ENCODE measurements at places on chromosomes 5 and 9.

- DNase-seq = no peak
These were observed 237.9 kb downstream of the CACNA1B start for GRCh38 chr9:138115506-138115905.

- no peak for DNase-seq
These were observed 204.1 kb downstream of the DEPDC1B start for GRCh38 chr5:60495644-60496520.

- no peak for DNase-seq
These were observed 27.6 kb downstream of the TLX3 start for GRCh38 chr5:171336521-171337209.

DNA sequence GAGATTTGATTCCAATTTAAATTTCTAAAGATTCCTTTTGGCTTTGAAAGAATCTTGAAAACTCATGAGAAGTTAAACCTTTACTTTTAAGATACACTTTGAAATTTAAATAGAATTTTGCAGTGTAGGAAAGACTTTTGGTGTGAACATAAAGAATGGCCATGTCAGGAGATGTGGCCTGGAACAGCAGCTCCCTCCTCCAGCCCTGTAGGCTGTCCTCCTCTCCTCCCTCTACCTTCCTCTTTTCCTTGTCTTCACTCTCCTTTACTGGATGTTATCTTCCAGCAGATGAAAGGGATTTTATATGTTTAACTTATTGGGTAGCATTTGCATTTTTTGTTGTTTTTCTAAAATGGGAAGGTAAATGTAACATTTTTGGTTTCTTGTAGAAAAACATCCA, 18.9 kb downstream of the ASPN start:
- DNase-seq = no peak

GRCh38 chr5:111902436-111902835, 145.4 kb upstream of the NREP start:
- DNase-seq = no peak

GRCh38 chr9:21983561-21983935, 10.6 kb downstream of the CDKN2A start:
- no peak for DNase-seq

DNA sequence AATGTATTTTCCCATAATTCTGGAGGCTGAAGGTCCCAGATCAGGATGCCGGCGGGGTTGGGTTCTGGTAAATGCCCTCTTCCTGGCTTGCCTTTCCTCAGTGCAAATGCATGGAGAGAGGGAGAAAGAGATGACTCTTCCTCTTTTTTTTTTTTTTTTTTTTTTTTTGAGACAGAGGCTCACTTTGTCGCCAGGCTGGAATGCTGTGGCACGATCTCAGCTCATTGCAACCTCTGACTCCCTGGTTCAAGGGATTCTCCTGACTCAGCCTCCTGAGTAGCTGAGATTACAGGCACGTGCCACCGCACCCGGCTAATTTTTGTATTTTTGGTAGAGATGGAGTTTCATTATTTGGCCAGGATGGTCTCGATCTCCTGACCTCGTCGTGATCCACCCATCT, 300.0 kb upstream of the TAS2R1 start:
- DNase-seq = no peak

DNA sequence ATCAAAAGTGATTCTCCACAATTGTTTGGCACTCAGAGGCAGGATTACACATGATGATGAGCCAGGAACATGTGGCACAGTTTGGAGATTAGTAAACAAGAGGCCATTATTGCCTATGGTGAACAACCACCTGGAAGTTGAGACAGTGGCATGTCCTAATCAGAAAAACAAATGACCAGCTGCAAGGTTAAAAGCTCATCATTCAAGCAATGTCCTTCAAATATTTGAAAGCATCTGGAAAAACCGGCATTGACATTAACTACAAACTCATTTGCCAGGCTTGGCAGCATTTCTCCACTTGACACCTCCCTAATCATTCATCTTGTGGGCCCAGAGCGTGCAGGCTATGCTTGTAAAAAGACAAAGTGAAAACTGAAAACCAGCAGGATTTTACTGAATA, 80.6 kb upstream of the MEGF10 start:
- DNase-seq = no peak

DNA sequence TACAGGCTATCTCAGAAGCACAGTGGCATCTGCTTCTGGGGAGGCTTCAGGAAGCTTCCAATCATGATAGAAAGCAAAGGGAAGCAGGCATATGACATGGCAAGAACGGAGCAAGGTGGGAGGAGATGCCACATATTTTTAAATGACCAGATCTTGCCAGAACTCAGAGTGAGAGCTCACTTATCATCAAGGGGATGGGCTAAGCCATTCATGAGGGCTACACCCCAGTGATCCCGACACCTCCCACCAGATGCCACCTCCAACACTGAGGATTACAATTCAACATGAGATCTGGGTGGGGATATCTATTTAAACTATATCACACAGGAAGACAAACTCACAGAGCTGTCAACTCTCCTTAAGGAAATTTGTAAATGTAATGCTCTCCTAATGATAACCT, 258.8 kb downstream of the SPOCK1 start:
- DNase-seq = no peak

- no peak for DNase-seq
These were observed 339.9 kb downstream of the ARL15 start for GRCh38 chr5:53970475-53970874.

DNA sequence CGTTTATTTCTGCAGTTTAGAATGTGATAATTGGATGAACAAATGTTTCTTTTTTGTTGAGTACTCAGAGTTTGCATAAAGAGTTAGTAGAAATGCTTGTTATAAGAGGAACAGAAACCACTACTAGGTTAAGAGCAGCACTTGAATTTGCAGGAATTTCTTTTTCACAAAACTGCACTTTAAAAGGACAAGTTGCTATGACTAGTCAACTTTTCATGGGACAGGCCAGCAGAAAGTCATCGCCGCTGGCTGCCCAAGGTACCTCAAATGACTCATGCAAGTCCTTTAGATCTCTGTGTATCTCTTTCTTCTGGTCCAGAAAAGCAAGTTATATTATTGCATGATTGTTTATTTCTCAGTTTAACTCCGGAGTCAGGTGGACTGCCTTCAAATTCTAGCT, 97.3 kb upstream of the HMHB1 start:
- no peak for DNase-seq

DNA sequence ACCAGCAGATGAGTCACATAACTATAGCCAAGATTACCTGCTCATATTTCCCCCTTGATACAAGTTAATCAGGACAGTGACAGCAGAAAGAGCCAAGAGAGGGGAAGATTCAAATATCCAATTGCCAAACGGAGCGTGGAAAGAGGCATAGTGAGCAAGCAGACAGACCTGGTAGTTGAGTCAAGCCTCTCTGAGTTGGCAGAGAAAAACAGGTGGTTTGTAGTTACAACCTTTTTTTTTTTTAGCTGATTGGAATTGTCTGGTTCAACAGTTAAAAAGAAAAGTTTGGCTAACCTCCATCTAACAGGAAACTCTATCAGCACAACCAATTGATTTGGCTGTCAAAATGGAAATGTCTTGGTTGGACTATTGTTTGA, 272.1 kb downstream of the TLE1 start:
- no peak for DNase-seq

DNA sequence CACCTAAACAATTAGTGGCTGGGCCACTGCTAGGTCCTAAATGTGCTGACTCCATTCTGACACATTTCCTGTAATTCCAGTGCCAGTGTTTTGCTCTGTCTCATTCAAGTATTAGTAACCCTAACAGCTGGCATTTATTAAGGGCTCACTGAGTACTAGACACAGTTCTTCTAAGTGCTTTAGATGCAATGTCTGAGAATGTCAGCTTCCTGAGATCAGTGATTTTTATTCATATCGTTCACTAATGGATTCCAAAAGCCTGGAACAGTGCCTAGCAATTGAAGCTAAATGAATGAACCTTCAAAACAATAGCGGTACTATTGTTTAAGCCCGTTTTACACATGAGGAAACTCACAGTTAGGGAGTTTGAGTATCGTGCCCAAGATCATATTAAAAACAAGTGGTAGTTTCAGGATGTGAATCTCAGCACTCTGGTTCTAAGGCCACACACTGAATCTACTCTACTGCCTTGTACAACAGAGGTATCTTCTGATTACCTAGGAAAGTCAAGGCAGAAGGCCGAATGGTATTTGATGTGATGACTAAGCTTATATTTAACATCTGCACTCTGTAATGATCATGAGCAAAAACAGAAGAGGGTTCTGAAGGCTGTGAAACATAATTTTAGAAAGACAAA, 304.0 kb downstream of the PJA2 start:
- no peak for DNase-seq

GRCh38 chr5:5881294-5881693, 458.8 kb downstream of the ICE1 start:
- DNase-seq = no peak

DNA sequence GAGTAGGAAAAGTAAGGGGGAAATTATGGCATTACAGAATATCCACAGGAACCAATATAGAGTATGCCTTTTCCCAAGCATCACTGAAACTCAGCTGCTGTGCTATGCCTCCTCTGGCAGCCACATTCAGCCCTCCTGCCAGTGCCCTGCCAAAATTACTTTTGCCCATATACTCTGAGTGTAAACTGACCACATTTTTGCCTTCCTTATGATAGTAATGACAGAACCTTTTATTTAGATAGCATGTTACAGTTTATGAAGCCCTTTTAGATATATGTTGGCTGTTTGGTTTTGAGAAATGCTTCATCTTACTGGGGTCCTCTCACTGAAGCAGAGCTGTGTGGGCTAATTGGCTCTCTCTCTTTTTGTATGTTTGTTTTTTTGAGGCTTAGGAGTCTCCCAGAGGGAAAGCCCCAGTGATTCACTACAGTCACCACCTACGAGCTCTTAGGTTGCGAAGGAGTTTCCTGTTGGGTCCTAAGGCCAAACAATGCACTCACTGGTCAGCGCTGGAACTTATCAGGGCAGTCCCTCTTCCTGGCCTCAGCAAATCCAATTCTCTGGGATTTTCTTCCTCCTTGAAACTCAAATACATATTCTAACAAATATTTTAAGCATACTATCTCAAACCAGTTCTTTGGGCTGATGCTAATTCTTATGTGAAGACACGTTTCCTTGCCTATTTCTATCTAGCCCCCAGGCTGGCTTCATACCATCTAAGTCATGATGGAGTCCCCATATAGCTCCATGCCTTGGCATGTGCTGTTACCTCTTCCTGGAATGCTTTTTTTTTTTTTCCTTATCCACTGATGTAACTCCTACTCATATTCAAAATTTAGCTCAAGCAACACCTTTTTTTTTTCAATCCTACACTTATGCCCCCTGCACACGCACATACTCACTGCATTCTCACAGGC, 3.7 kb downstream of the PHF24 start:
- no peak for DNase-seq

DNA sequence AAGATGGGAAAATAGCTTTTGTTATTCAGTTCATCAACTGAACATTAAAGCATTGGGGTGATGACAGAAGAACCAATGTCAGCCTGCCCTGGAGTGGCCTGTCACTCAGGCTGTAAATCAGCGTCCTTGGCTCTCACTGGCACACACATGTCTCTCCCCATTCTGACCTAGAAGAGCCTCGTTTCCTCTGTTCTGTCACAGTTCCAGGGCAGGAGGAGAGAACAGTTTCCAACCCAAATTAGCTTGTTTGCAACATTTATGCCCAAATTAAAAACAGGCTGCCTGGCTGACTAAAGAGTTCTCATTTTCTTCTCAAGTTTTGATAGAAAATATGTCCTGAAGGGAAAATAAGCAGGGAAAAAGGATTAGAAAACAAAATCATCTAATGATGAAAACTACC, 520.1 kb downstream of the CHSY3 start:
- DNase-seq = no peak

DNA sequence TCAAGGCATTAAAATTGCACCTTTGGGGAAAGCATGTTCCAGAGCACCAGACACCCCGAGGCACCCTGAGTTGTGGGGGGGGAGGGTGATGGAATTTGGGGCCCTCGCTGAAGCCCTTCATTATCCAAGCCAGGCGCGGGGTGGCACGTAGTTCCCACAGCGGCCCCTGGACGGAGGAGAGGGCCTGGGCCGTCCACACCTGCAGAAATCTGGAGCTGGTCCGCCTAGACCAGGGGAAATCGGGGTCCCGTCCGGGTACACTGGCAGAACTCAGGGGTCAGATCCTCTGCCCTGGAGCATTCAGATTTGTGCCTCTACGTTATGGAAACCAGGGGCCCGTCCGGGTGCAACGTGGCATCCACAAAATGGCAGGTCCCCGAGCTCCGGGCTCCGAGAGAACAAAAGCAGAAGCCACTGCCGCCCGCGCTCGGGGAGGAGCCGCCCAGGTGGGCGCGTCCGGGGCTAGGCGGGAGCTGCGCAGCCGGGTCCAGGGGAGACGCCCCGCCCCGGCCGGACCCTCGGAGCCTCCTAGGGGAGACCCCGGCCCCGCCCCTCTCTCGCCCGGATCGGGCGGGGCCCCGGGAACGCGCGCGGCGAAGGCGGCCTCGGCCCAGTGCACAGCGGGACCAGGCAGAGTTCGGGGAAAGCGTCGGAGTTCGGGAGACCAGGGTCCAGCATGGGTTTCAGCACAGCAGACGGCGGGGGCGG, at the start of gene PLEKHG4B:
Gene PLEKHG4B, plus strand, starts transcription at position 613 of the 708 bp plus-strand sequence. Its CDS starts 64 bp downstream, at position 677.
- no peak for DNase-seq

- DNase-seq = no peak
These were observed 59.5 kb upstream of the ERCC6L2 start for GRCh38 chr9:95815961-95816360.

- DNase-seq = no peak
These were observed 111.2 kb downstream of the LRRC70 start for GRCh38 chr5:62689599-62690368.

- no peak for DNase-seq
These were observed 466.8 kb upstream of the TLE4 start for GRCh38 chr9:79104951-79105350.

GRCh38 chr5:142017832-142018427, 5.1 kb upstream of the GNPDA1 start:
- DNase-seq = no peak

DNA sequence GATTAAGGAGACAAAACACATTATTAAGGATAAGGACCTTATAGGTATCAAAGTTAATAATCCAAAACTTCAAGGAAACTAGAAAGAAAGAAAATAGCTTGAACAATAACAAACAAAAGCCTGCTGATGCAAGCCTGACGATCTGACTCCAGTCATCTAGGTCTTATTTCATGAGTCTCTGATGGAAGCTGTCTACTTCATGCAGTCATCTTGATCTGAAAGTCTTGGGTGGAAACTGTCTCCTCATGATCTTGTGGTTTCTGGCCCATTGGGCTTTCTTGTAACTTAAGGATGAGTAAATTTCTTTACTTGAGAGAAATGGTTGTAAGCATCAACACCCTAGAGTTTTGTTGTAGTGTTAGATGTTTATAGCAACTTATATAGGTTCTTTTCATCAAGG, 20.6 kb upstream of the PSIP1 start:
- no peak for DNase-seq

- DNase-seq = no peak
These were observed 310.4 kb downstream of the SLF1 start for GRCh38 chr5:94928891-94929290.
